ENCODE measurements at places on chromosomes 2 and 18.

- DNase-seq, result no peak
Measured at GRCh38 chr2:232926431-232926939, 56.4 kb downstream of the SNORC start.

DNA sequence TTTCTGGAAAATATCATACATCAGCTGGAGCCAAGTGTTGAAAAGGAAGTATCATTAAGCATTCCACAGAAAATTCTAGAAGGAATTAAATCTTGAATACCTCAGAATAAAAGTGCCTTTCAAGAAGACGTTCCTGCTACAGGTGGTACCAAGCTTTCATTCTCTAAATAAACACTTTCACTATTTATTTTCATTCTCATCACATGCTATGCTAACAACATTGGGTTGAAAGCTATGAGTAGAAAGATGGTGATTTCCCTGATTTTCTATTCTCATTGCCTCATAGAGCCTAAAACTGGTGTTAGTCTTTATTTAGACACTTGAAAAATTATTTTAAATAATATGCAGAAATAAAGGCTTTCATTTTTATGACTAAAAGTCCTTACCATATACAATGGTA, 324.7 kb downstream of the LRP1B start:
- no peak for DNase-seq

GRCh38 chr2:208999911-209000310, 423.9 kb upstream of the MAP2 start:
- no peak for DNase-seq

GRCh38 chr2:85554980-85555612, 6.2 kb downstream of the GGCX start:
- no peak for DNase-seq

- no peak for DNase-seq
Measured at GRCh38 chr18:2538236-2538635, 33.1 kb downstream of the METTL4 start.

DNA sequence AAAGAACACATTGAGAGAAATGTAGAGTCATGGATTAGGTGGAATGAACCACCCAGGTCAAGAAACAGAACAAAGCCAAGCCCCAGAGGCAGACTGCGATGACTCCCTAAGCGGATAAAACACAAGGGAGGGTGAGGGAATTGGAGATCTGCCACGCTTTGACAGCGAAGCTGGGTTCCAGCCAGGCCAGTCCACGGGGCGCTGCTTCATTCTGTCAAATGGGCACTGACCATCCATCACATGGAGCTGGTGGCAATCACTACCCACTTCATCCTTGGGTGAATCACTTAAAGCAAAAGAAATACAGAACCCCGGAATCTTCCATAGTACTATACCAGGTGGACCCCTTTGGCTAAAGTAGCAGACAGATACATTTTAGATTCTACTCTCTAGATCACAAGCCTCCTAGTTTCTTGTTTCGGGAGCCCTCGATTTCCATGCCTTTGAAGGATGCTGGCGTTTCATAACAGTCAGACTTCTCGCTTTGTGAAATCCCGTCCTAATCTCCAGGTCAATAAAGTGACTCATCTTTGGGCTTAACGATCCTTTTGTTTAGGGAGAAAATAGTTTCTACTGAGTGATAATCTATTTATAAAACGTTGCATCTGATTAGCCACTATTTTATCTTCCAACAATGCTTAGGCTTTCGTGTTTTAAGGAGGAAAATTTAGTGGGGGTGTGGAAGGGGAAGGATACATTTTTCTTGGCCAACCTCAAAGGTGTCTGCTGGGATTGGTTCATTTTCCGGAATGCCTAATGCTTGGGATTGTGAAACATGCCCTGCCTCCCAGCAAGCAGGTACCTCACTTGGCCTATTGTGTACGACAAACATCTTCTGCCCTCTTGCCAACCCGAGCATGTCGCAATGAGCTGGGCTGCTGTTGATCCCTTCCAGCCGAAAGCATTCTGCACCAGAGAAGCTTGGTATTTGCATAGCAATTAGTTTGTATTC, 44.1 kb upstream of the HDAC4 start:
- no peak for DNase-seq

DNA sequence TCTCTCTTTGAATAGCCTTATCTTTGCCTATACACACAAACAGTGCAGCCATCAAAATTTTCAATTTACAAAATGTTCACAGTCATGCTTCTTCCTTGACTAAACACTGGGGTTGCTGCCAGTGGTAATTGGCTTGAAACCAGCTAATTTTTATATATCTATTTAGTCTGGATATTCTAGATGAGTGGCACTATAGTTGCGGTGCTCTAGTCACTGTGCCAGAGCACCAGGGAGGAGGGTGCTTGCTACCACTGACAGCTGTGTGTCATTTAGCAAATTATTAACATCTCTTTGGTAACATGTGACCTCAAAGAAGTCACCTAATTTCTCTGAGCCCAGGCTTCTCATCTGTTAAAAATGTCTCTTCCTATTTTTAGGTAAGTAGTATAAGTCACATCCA, 130.4 kb downstream of the MEIS1 start:
- DNase-seq, result no peak

GRCh38 chr2:191302459-191303139, 57.4 kb downstream of the MYO1B start:
- no peak for DNase-seq

DNA sequence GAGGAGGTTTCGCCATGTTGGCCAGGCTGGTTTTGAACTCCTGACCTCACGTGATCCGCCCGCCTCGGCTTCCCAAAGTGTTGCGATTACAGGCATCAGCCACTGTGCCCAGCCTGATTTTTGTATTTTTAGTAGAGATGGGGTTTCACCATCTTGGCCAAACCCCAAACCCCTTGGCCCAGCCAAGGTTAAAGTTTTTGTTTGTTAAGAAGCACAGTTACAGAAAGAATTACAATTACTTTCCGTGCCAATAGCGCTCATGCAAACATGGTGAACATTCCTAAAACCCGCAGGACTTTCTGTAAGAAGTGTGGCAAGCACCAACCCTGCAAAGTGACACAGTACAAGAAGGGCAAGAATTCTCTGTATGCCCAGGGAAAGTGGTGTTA, 26.1 kb downstream of the ITSN2 start:
- DNase-seq, result no peak

DNA sequence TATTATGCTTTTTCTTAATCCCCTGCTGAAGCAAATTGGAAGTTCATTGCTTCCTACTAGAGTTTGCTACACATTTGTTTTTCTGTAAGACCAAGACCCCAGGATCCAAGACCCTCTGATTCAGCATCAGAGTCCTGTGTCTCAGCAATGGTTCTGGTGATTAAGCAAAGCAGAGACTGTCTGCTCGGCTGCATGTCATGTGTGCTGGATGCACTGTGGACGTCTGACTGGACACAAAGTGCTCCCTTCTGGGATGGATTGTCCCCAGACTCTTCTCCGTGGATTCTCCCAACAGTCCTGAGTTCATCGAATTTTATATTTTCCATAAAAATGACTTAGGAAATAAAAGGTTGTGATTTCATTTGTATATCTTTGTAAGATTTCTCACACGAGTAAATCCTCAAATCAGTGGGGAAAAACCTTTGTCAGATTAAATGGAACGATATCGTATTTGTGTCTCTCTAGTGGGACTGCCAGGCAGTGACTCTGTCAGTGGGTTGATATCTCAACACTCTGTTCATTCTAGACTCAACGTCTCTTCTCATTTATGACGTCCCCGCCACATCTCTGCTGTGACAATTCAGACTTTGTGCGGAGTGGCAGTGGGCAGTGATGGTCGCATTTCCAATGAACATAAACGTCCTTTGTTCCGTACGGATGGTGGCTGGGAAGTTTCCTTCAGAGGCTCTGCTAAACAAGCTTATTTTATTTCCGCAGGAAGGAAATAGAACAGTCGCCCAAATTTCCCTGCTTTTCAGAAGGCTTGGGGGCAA, 58.6 kb downstream of the NCAPH start:
- DNase-seq, result no peak

- DNase-seq, result no peak
Measured at GRCh38 chr2:54803783-54804751, 80.6 kb downstream of the EML6 start.

GRCh38 chr18:56647071-56647470, 4.1 kb upstream of the WDR7 start:
- no peak for DNase-seq

- DNase-seq, result no peak
Measured at GRCh38 chr2:67561457-67561965, 164.4 kb downstream of the ETAA1 start.

DNA sequence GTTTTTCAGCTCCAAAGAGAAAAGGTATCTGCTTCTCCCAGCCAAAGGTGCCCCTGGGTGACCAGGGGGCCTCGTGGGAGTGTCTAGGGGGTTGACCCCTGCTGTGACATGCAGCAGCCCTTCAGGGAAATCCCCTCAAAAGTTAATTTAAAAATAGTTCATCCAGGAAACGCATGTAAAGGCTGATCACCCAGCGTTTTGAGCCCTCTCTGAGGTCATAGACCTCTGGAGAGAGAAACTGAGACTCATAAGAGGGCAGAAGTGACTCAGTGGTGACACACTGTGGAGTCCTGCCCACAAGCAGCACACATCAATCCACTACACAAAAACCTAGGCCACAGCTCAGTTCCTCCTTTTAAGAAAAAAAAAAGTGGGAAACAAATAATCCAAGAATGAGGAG, 11.9 kb downstream of the GAL3ST2 start:
- DNase-seq, result no peak

- no peak for DNase-seq
Measured at GRCh38 chr2:187372213-187372612, 75.8 kb downstream of the CALCRL start.

DNA sequence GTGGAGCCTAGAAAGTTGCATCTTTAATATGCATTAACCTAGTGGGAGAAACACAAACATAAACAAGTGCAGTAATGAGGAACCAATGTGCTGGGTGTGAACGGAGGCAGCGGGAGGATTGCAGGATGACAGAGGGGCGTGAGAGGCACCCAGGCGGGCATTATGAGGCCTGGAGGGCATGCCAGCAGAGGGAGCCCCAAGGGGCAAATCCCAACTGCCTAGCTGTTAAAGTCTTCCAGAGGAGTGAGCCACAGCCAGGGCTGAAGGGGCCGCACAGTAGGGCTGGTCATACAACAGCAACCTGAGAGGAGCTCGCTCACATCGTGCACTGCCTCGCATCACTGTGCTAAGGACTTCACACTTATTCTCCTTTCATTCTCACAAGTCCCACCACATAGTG, 13.3 kb upstream of the PRELID3A start:
- no peak for DNase-seq

- no peak for DNase-seq
Measured at GRCh38 chr2:24543252-24543651, 52.2 kb downstream of the NCOA1 start.

- DNase-seq, result no peak
Measured at GRCh38 chr2:148521181-148521580, 123.4 kb upstream of the EPC2 start.

- no peak for DNase-seq
Measured at GRCh38 chr2:159035790-159036411, 67.5 kb downstream of the TANC1 start.

DNA sequence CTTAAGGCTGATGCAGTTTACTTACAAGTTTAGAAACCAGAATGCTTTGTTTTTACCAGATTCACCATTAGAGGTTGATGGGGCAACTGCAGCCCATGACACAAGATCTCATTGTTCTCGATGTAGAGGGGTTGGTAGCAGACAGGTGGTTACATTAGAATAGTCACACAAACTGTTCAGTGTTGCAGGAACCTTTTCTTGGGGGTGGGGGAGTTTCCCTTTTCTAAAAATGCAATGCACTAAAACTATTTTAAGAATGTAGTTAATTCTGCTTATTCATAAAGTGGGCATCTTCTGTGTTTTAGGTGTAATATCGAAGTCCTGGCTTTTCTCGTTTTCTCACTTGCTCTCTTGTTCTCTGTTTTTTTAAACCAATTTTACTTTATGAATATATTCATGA, 99.4 kb upstream of the IL1R2 start:
- DNase-seq, result no peak

DNA sequence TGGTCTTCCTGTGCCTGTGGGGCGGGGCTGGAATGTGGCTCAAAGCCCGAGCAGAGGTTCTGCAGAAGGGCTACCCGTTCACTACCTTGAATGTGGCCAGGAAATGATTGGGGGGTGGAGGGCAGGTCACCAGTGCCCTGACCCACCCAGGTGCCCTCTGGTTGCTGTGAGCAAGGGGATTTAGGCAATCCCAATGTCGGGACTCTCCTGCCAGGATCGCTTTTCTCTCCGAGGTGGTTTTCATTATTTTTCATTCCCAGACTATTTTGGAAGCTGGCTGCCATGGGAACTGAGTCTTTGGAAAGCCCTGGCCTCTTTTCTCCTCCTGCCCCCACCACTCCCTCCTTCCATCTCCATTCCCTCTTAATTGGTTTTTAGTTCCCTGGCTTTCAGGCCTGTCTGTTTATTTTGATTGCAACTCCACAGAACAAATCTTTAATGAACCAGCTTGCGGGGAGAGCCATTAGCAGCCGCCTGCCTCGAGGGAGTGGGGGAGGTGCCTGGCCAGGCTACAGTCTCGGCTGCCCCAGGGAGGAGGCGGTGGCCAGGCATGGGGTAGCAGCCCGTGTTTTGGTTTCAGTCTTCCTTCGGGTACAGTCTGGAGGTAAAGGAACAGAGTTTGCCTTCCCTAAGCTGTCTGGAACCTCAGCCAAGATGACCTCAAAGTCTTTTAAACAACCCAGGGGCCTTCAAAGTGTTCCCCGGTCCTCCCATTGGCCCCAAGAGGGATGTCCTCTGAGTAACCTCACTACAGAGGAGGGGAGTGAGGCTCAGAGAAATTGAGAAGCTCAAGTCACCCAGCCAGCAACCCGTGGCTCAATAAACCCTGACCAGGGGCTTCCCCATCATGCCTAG, 114.4 kb upstream of the HAAO start:
- no peak for DNase-seq

GRCh38 chr2:102386867-102387541, 31.4 kb downstream of the IL18R1 start:
- no peak for DNase-seq

GRCh38 chr2:207768168-207768865, 1.4 kb downstream of the FZD5 start:
- DNase-seq, result no peak

DNA sequence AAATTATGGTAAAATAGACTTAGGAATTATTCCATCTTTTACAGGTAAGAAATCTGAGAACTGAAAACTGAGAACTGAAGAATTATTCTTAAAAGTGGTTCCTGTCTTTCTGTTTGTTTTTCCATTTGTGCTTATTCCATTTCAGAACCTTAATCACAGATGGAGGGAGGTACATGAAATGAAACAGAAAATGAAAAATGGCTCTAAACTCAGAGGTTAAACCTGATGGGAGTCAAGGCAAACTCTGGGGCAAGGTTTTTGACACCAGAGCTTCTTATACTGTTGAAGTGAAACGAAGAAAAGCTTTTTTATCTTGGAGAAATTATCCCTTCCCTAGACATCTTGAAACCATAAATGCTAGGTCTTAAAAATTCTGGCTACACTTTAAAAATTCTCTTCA, 182.1 kb downstream of the ZNF804A start:
- no peak for DNase-seq

DNA sequence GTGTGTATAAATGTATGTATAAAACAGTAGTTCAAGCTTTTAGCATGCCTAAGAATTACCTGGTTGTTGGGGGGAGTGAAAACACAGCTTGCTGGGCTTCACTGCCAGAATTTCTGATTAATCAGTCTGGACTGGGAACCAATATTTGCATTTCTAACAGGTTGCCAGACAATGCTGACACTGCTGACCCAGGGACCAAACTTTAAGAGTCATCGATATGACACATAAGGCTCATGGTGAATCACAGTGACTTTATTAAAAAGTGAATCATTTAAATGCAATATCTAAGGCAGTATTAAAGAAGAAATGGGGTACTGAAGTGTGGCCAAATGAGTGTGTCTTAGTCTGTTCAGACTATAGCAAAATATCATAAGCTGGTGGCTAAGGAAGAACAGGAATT, 195.9 kb upstream of the DTNA start:
- DNase-seq, result no peak

- no peak for DNase-seq
Measured at GRCh38 chr2:66803726-66804125, 368.8 kb downstream of the MEIS1 start.
